G401 (cell line): ENCODE measurements at places on chromosomes 1 and 21.
A peak's percentile ranks its signal among the peaks of the same experiment; 100 is the strongest.

DNA sequence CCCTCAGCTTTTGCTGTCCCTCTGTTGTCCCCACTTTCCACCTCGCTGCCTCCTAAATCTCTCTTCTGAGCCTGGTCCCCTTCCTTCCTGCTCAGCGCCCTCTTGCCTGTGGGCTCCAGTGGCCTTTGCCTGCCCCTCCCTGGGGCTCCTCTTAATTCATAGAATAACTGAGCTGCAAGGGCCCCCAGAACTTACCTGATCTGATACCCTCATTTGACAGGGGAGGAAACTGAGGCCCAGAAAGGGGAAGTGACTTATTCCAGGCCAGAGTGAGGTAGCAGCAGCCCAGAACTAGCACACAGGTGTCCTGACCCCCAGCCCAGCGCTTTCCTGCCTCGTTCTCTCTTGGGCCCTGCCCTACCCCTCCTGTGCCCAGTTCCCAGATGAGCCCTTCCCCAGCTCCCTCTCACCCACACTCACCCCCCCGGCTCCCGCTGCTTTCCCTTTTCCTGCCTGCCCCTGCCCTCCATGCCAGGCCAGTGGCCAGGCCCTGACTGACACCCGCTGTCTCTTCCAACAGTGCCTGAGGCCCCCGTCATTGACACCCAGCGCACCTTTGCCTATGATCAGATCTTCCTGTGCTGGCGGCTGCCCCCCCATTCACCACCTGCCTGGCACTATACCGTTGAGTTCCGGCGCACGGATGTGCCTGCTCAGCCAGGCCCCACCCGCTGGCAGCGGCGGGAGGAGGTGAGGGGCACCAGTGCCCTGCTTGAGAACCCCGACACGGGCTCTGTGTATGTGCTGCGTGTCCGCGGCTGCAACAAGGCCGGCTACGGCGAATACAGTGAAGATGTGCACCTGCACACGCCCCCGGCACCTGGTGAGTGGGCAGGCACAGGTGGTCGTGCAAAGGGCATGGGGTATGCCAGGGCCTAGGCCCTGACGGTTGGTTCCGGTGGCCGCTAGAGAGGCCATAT is 5.7 kb downstream of the TRIM46 start:
- no peak for DNase-seq

- no peak for DNase-seq
Measured at GRCh38 chr1:33025180-33025569, 11.5 kb downstream of the AK2 start.

DNA sequence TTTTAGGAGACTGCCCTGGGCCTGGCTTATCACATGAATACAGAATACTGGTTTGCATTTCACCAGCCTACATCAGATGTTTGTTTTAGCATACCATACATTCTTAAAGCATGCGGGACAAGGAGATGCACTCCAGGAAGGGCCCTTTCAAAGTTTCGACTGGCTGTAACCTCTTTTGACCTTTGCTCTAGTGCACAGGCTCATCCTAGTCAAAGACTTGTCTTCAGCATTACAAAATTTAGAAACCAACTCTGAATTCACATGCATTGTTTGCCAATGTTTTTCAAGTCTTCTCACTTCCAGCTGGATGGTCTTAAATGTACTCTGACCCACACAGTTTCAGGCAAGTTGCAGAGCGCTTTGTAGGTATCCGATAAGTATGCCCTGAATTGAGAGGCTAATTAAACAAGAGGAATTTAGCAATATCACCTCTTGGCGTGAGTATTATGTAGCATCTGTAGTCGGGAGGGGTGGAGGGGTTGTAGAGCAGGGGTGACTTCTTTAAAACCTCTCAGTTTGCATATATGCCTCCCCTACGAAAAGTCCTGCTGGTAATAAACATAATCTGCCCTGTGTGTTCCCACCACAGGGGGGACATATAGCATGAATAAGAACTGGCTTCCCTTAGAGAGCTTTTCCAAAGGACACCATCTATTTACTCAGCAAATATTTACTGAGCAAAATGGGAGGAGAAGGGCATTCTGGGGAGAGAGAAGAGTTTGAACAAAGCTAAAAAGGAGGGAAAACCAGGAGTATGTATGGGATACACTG is 24.4 kb upstream of the AHCYL1 start:
- DNase-seq = peak; percentile 18

DNA sequence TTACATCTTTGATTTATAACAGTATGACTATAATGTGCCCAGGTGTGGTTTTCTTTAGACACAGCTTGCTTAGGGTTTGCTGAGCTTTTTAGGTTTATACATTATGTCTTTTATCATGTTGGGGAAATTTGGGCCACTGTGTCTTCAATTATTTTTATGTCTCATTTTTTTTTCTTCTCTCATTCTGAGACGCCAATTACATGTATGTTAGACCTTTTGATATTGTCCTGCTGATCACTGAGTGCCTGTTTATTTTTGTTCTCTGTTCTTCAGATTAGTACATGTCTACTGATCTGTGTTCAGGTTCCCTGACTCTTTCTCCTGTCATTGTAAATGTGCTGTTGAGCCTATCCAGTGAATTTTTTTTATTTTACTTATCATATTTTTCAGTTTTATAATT is 36.1 kb downstream of the TNNT2 start:
- DNase-seq = no peak

- DNase-seq = no peak
Measured at GRCh38 chr21:33898586-33898985, 17.0 kb downstream of the ATP5PO start.

- DNase-seq = peak; percentile 48
Measured at GRCh38 chr1:206555473-206555935, 48.2 kb downstream of the RASSF5 start.

GRCh38 chr1:46804027-46804889 is 5.4 kb downstream of the CYP4B1 start:
- DNase-seq = no peak

DNA sequence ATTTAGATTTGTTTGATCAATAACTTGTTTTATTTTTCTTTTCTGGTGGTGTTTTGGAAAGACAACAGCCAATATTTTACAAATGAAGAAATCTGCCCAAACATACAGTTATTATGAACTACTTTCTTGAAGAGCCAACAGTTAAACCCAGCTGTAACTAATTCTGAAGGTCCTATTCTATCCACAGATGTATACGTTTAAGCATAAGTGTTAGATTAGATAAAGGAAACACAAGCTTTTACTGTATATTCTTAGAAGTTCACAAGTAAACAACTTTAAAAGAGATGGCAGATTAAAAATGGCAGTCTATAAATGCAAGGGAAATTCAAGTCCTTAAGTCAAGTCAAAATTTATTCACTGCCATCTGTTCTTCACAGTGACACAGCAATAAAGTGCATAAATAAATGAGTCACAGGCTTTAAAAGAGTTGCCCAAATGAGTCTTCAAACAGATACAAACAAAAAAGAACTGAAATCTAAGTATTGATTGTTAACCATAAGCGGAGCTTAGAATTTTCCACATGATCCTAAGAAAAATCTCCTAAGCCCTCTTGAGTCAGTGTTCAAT is 49.9 kb upstream of the KCNH1 start:
- no peak for DNase-seq
